ENCODE measurements at places on chromosomes 5 and 9.
A peak's percentile ranks its signal among the peaks of the same experiment; 100 is the strongest.

GRCh38 chr9:114330636-114331035 lies 967 bp downstream of the ORM2 start:
- no peak for DNase-seq

DNA sequence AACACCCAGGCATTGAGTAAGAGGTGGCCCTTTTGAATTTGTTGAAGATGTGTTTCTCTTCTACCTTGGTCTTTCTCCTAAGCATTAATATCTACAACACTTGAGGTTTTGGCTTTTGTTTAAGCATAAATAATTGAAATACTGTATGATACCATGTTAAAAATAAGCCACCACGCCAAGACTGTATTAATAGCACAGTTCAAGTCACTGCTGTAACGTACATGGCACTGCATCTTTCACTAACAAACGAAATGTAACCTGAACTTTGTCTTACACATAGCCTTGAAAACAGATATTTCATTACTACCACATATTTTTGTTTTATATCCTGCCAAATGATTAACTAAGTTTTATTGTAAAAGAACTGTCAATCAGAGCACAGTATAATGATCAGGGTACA lies 112.8 kb downstream of the MLLT3 start:
- DNase-seq, result no peak

- DNase-seq, result no peak
These were observed 30.2 kb downstream of the SREK1 start for GRCh38 chr5:66174338-66174737.

DNA sequence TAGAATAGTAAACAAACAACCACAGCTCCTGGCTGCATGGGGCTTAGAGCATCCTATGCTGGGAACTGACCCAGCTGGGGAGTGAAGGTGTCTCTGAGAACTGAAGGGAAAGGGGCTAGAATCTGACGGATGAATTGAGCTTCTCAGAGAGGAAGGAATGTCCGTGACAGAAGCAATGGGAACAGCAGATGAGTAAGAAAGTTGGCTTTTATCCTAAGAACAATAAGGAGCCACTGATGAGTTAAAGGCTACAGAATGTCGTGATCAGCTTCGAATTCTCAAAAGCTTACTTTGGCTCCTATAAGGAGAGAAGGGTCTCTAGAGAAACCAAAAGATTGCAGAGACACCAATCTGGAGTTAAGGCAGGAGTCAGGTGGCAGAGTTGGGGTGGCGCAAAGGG lies 52.6 kb downstream of the EBF1 start:
- no peak for DNase-seq

GRCh38 chr5:113660706-113661250 lies 147.3 kb downstream of the YTHDC2 start:
- DNase-seq, result no peak

- DNase-seq, result peak; percentile 13
These were observed 18.5 kb upstream of the EXOC3 start for GRCh38 chr5:424301-425110.

GRCh38 chr9:126490214-126490631 lies 123.5 kb upstream of the LMX1B start:
- no peak for DNase-seq

DNA sequence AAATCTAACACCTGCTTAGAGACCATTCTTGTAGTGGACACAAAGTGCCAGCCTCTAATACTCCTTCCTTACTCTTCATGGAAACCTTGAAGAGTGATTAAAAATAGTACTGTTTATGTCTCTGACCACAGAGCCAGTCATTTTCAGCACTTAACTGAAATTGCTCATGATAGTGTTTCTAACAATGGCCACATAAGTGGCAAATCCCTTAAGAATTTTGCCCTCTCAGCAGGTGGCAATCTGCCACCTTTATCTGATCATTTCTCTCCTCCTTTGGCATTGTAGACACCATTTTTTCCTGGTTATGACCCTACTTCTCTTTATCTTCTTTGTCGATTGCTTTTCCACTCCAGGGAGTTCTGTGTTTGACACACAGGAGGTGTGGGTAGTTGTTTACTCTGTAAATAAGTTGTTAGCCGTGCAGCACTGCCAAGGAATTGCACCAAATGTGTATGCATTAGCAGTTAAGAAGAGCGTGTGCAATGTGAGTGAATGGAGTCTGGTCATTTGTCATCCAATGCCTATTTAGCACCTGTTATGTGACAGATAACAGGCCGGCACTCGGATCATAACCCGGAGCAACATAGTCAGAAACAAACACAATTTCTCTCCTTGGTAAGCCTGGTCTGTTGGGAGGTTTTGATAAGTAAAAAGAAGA lies 36.8 kb upstream of the STARD4 start:
- DNase-seq, result no peak

DNA sequence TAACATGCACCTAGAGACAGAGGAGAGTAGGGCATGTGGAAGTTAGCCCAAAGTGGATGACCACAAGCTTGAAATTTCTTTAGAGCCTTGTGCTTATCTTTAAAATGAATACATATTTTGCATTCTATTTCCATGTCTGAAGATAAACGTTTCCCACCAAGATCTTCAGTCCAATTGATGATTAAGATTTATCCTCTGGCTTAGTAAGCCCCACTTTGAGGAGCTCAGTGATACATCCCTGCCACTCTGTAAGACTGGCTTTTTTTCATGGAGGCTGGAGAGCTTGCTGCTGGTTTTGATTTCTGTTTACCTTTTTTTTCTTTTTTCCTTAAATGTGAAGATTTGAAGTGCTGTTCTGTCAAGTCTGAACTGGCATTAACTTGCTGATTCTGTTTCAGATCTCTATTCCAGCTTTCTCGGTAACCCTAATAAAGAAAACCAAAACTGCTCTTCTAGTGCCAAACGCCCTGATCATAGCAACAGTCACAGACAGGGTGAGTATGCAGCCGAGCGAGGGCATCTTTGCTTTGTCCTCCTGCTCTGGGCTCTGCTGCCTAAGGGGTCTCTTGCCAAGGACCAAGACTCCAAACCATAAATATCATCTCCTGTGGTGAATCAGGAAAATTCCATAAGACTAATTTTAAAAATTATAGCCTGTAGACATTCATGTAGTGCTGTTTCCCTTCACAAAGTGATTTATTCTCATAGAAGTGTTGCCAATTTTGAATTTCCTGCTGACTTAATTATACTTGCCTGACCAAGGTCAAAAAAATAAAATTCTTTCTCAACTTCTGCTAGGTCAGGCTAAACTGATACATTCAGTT lies 54.3 kb downstream of the GRAMD2B start:
- DNase-seq, result no peak

- DNase-seq, result peak; percentile 64
These were observed 68.6 kb downstream of the GDNF start for GRCh38 chr5:37771203-37771611.

DNA sequence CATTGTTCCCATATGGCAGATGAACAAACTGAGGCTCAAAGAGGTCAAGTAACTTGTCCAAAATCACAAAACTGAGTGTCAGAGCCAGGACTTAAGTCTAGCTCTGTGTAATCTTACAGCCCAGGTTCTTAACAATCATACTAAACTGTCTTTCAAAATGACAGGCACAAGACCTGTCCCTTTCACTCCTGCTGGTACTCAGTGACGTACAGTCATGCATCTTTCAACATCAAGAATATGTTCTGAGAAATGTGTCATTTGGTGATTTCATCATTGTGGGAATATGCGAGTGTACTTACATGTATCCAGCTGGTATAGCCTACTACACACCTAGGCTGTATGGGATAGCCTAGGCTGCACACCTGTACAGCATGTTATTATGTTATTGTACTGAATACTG lies 646.8 kb upstream of the WWC1 start:
- DNase-seq, result no peak

GRCh38 chr5:84086511-84086910 lies 298.2 kb downstream of the EDIL3 start:
- no peak for DNase-seq

DNA sequence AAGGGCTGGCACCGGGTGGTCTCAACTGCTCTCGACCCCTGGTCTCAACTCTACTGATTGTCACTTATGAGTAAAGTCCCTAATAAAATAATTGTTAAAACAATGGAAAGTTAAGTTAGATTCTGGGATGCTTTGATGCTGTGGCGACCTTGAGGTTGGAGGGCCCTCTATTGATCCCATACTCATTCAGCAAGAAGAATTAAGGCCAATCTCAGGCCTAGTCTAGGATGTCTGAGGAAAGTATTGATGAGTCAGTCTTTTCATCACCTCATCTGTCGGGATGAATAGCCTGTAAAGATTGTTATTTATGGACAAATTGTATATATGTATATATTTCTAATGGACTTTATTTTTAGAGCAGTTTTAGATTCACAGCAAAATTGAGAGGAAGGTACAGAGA lies 50.8 kb downstream of the WDR36 start:
- no peak for DNase-seq

DNA sequence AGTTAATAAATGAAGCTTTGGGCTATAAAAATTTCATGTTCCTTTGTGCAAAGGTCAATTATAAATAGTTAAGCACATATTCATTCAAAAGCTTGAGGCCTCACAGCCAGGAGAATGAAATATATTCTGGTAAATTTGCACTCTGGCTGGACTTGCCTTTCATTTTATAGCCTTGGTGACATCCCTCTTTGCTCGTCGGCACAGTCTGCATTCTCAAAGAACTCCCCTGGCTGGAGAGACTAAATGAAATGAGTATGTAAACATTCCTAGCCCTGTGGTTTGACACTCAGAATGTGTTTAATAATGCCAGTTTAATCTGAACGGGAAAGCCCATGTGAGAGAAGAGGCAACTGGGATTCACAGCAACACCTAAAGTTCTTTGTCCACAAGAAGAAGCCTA lies 285.6 kb downstream of the BRINP1 start:
- DNase-seq, result no peak

DNA sequence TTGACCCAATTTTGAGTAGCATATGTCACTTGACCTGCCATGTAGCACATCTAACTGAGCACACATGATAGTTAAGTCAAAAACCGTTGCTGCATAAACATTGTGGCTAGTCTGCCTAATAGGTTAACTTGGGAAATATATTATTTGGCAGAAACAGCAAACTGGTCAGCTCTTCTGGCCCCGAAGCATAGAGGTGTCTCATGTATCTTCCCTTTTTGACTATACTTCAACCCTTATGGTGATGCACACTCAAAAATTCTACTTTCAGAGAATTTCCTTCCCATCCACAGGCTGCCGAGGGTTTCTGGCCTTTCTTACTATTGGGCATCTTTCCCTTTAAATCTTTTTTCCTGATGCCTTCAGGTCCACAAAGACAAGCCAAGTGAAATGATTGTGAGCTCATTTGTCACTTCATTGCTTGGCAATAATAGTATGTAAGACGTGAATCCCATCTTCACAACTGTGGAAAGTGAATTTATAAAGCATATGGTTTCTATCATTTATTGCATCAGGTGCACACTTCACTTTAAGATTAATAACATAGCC lies 41.2 kb downstream of the MOCS2 start:
- DNase-seq, result no peak

- DNase-seq, result no peak
These were observed 29.5 kb downstream of the TTC39B start for GRCh38 chr9:15277400-15278090.

DNA sequence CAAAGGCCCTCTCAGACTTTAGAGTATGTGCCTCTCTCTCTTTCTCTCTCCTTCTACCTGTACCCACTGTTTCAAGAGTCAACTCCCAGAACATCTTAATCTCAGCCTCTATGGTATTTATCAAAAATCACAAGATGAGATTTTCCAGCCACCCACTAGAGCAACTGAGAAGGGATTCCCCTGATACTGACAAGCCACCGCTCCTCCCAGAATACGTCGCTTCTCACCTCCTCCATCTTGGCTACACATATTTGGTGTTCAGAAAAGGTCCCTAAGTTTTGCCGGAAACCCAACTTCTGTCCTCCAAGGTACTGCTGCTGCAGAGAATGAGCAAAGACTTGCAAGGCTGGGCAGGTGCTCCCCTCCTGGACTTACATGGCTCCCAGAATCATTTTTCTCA lies 6.1 kb downstream of the GARIN3 start:
- DNase-seq, result no peak

DNA sequence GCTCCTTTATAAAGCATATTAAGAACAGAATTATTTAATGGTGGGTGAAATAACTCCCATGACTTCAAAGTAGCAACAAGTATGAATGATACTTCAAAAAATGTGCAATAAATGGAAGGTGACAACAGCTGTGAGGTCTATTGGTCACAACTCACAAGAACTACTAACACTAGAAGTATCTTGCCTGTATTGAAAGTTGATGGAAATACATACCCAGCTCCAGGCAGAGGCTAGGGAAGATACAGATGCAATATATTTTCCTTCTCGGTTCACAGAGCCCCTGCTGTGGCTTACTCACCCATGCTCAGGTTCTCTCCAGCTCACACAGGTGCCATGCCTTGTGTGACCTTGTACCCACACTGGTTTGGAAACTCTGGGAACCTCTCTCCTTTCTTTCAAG lies 133.8 kb downstream of the LIFR start:
- no peak for DNase-seq

DNA sequence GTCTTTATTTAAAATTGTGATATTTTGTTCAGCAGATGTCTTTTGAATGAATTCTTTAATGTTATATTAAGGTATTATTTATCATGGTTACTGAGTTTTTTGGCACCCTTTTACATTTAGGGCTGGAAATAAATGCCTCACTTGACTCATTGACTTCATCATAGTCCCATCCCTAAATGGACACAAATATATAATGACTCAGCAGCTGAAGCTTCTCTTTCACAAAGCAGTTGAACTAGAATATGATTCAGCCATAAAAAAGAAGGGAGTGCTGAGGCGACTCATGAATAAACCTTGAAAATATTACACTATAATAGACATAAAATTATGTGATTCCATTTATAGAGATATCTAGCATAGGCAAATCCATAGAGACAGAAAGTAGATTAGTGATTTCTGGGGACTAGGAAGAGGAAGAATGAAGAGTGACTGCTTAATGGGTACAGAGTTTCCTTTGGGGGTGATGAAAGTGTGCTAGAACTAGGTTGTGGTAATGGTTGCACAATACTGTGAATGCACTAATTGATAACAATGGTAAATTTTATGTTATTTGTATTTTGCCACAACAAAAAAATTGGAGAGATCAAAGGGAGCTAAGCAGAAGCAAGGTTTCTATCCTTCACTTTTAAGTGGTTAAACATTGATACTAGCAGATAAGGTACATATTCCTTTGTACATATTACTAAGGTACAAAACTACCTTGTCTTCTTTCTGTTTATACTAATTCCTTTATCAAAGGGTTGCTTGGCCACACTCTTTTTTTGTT lies 449.6 kb downstream of the NTRK2 start:
- DNase-seq, result no peak

DNA sequence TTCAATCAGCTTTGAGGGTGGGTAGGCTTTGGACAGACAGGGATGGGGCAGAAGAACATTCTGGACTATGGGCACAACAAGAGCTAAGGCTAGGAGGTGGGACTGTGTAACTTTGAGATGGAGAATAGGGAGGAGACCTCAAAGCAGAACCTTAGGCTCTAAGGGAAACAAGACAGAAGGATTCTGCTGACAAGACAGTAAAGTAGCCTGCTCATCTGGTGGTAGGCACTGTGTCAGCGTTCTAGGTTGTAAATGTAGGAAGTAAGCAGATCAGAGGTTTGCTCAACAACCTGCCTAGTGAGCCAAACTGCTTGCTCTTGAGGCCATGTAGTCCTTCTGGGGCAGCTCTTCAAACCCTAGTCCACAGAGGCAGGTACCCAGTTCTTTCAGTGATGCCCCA lies 15.0 kb upstream of the IL12B start:
- DNase-seq, result no peak

Measured in T1000 (cell line).